ENCODE measurements at places on chromosomes 5 and 9.

DNA sequence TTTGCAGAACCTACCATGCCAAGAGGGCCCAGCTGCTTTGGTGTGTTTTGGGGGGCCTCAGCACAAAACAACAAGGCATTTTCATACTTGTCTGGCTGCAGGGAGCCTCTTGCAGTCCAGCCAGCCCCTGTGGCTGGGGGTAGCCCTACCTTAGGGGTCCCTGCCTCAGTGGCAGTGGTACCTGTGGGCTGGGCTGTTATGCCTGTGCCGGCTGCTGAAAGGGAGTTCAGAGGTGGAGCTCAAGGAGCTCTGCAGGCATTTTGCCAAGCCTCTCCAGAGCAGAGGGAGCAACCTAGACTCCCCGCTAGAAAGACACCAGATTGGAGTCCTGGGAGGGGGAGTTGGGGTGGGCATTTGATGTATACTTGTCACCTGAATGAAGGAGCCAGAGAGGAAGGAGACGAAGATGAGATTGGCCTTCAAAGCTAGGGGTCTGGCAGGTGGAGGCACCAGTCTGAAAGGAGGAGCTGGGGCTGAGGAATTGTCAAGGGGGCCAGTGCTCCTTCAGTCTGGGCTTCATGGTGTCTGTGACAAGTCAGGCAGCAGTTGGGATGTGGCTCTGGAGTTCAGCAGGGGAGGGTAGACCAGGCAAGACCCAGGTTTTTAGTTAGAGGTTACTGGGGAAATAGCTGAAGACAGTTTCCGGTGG, 1.5 kb downstream of the SHROOM1 start:
- DNase-seq: no peak

GRCh38 chr5:104199771-104200170, 637.2 kb upstream of the NUDT12 start:
- DNase-seq: no peak

GRCh38 chr9:121284733-121285451, 16.9 kb downstream of the GSN start:
- no peak for DNase-seq

DNA sequence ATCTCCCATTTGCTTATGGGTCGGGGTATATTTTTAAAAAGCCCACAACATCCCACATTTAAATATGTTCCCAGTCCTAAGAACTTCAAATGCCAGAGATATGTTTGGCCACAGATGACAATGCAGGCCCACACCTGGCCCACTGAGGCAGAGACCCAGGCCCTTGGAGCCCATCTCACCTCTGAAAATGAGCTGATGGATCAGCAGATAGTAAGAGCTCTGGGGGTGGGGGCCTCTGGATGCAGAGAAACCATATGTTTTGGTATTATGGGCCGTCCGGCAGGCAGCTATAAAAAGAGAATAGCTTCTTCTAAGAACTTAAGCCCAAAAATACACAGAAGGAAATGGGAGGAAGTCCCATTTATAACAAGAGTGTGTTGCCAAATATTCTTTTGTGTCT, 256.0 kb downstream of the GRIA1 start:
- no peak for DNase-seq

- DNase-seq: no peak
These were observed 29.6 kb downstream of the MLLT3 start for GRCh38 chr9:20592673-20593072.

DNA sequence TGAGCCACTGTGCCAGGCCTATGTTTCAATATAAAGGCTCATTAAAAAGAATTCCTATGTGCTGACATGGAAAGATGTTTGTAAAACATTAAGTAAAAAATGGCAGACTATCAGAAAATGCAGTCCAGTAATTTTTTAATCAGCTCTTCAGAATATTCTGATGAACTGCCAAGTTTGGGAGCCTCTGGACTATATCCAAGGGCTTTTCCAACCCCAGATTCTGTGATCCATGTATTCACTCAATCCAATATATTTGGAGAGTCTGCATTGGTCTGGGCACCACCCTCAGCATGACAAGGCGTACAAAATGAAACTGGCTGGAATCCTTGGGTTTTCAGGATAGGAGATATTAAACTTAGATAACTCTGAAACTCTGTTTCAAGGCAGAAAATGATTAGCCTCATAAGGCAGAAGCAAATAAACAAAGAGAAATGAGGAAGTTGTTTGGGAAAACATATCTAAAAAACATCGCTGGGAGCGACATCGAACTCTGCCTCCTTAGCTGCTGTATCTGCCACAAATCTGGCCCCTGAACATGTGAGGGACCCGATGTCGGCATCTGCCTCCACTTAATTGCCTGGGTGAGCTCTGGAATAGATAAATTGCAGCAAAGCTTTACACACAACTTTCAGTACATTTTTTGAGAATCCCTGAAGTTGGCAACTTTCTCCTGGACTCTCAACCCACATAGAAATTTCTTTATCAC, 14.4 kb downstream of the PDE6A start:
- DNase-seq: no peak

DNA sequence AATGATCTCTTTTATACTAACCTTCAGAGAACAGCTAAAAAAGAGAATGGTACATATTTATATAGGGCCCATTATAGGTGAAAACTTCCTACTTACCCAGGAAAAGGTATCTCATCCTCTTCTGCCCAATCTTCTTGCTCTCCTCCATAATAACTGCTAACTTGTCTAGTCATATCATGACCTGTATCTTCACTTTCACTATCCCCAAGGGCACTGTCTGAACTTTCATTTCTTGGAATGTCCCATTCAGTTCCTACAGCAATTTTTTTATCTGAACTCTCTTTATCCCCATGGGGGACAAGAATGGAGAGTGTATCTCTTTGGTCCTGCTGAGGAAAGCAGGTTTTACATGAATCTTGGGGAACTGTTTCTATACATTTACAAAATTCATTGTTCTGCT, 36.4 kb upstream of the RAPGEF6 start:
- no peak for DNase-seq

- no peak for DNase-seq
These were observed 25.6 kb downstream of the LYRM7 start for GRCh38 chr5:131196331-131196730.

DNA sequence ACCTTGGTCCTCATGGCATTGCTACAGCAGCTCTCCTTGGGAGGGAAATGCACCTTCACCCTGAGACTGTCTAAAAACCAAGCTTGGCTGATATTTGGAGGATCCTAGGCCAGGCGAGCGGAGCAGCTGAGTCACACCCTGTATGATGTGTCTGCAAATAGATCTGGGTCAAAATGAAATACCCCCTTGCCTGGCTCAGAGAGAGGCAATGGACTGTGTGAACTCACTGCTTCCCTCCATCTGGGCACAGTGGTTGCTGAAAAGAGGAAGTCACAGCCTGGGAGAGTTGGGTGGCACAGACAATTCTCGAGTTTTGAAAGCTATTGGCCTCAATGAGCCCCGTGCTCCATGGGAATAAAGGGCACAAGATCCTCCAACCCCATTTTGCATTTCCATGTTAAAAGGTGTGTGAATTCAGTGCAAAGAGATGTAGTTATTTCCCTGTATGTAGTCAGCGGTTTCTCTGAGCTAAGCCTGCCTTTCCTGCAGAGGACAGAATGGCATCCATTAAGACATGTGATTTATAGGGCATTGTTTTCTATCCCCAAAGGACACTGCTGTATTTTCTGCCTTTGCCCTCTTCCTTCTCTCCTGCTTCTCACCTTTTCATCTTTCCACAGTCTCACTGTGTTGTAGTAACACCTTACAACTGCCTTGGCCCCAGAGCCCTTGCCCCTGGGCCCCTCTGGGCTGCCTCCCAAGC, 177.2 kb downstream of the GADD45G start:
- DNase-seq: no peak

DNA sequence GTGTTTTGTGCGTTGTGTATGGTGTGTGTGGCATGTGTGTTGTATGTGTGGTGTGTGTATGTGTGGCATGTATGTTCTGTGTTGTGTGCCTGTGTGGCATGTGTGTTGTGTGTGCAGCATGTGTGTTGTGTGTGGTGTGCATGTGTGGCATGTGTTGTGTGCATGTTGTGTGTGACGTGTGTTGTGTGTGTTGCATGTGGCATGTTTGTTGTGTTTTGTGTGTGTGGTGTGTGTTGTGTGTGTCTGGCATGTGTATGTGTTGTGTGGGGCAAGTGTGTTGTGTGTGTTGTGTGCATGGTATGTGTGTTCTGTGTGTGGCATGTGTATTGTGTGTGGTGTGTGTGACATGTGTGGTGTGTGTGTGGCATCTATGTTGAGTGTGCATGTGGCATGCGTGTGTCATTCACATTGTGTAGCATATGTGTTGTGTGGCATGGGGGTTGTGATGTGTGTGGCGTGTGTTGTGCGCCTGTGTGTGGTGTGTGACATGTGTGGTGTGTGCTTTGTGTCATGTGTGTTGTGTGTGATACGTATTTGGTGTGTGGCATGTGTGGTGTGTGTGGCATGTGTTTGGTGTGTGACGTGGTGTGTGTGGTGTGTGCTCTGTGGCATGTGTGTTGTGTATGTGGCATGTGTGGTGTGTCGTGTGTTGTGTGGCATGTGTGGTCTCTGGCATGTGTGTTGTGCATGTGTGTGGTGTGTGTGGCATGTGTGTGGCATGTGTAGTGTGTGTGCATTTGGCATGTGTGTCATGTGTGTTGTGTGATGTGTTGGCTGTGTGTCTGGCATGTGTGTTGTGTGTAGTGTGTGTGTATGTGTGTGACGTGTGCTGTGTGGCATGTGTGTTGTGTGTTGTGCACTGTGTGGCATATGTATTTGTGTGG, 46.6 kb upstream of the IRX4 start:
- no peak for DNase-seq

GRCh38 chr9:14452539-14452938, 138.6 kb upstream of the NFIB start:
- no peak for DNase-seq

- no peak for DNase-seq
These were observed 56.6 kb downstream of the SNCAIP start for GRCh38 chr5:122368510-122369251.

DNA sequence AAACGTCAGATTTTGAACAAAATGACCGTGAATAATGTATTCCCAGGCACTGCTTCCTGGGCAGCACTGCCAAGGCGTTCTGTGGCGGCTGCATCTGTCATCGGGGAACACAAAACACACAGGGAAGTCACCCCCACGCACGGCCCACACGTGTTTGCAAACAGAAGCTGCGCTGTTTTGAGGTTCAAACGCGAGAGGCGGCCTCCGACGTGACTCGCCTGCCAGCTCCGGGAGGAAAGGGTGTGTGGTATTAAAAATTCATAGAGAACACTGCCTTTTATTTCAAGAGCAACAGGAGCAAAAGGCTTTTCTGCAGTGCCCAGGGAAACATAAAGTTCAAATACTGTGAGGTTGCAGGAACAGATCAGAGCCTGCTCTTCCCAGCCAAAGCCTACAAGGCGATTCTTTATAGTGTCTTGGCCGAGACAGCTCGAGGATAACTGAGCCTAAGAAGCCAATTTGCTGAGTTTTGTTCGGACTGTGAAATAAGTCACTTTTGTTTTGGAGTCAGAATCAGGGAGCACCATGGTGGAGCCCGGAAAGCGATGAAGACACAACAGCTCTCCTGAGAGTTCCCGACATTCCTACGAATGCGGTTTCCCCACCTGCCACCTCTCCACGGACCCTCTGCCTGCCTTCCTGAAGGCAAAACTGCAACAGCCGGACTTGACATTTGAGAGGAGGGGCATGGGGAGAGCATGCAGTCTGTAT, 115.3 kb upstream of the IRX2 start:
- no peak for DNase-seq

GRCh38 chr9:11141357-11141756, 528.6 kb upstream of the PTPRD start:
- DNase-seq: no peak

GRCh38 chr5:155299386-155300005, 285.9 kb downstream of the KIF4B start:
- DNase-seq: no peak

GRCh38 chr5:106481374-106481773, 1189.4 kb downstream of the EFNA5 start:
- DNase-seq: no peak

- no peak for DNase-seq
These were observed 67.7 kb downstream of the C9orf152 start for GRCh38 chr9:110140276-110140675.

GRCh38 chr5:91977579-91977978, 594.5 kb upstream of the ARRDC3 start:
- DNase-seq: no peak

DNA sequence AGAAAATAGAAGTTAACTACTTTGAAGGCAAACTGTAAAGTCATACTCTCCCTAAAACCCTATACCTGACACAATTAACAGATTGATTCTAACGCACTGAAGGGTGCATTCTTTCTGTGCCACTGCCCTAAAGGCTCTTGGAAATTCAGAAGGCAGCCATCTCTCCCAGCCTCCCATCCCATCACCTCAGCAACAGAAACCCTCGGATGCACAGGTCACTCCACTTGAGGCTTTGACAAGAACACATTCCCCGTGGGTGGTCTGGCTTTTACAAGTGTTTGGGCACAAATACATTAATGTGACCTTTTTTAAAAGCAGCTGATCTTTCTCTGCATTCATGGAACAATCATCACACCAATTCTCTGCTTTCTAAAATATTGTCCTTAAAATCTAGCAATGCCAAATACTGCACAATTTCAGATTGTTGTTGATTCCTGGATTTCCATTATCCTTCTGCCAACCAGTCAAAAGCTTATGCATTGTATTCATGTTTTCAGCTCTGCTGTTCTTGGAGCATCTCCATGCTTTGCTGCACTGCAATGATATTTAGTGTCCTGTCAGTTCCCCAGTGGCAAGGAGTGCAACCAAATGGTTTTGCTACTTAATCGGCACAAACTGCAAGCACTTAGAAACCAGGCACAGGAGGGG, 175.6 kb downstream of the TMEM161B start:
- no peak for DNase-seq

GRCh38 chr5:10639846-10640368, 76.0 kb downstream of the ANKRD33B start:
- no peak for DNase-seq

- no peak for DNase-seq
These were observed 25.2 kb downstream of the RIGI start for GRCh38 chr9:32500768-32501167.

GRCh38 chr5:103211576-103212561, 46.7 kb upstream of the MACIR start:
- DNase-seq: no peak

- no peak for DNase-seq
These were observed 1.1 kb downstream of the SPATA31D1 start for GRCh38 chr9:81989700-81990099.

- no peak for DNase-seq
These were observed 445.3 kb downstream of the NTRK2 start for GRCh38 chr9:85114799-85115198.

GRCh38 chr5:34627794-34628193, 28.3 kb upstream of the RAI14 start:
- DNase-seq: peak; percentile 77

DNA sequence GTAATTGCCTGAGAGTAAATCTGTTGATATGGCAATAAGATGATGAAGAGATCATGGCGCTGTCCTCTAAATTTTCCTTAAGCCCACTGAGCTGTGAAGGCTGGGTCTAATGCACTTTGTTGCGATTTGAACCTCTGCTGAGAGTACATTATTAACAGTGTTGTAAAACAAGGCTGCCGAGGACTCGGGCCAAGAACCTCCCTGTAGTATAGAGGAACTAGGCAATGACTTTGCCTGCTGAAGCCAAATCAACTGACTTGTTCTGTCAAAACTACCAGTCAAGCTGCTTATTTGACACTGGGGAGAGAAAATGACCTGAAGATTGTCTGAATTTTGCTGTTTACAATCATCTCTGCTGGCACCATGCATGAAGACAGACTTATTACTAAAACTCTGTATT, 1154.7 kb downstream of the DTWD2 start:
- DNase-seq: no peak
